ENCODE measurements at places on chromosomes 2 and 18. TPM values are rescaled to one million over a fixed set of nuclear protein-coding genes. Genes with fewer than 3 reads are reported as not detected.
A peak's percentile ranks its signal among the peaks of the same experiment; 100 is the strongest.

DNA sequence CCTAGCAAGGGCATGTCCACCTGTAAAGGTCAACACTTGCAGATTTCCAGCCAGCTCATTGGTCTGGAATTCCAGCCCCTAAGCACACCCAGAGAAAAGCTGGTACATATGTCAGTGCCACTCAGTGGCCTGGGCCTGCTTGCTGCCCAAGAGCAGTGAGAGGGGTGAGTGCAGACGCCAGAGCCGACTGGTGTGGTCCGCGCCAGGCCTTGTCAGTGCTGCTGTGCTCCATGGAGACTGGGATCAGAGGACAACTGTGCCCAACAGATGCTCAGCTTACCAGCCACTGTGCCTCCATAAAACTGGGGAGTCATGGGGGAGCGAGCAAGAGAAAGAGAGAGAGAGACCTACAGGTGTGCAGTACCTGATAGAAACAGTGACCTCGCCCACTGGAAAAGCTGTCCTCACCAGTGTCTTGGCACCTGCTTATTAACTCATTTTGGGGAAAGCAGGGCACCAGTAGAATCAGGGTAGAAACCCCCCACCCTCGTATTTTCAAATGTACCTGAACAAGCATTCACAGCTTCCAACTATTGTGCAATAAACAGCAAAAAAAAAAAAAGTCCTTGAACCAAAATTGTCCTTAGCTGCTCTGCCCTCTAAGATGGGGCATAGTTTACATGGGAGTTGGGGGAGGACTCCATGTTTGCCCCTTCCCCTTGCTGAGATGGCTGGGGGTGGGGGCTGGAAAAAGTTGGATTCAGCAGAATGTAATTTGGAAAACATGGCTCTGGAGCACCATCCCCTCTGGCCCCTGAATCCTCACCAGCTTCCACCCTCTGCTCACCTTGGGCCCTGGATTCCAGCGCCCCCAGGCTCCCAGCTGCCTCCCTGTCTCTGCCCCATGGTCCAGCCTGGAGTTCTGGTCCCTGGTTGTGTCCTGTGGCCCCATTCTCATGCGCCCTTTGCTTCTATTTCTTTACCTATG is 1.4 kb upstream of the SP140L start:
- DNase-seq = no peak

DNA sequence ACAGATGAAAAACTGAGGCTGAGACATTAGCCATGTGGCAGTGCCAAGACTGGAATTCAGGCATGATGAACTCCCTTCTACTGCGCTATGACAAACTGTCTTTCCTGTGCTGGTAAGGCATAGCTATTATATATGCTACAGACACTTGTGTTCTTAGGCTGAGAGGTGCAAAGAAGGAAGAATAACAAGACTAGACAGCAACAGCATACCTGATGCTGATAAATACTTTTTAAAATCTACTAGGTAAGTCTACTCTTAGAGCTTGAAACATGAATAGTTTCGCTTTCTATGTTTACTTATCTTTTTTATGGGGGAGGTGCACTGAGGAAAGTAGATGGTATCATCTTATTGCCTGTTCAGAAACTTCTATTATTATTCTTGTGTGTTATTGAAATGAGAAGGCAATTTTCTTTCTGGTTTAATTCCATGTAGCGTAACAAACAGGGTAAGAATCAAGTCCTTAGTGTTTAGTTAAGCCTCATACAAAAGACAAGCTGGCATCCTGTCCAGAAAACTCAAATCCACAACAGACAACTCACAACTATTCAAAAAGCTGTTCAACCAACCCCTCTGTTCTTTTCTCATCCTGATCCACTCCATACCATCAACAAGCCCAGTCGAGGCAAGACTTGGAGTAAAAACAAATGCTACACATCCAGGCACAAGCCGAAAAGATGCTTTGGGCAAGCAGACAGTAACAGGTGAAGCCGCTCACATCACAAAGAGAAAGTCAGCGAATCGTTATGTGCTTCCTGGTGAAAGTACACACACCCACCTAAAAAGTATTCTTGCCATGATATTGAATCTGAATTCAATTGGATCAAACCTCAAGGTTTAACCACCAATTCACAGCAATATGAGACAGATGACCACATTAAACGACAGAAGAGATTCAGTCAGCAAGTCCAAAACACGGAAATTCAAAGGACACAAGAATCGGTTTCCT is 1.5 kb downstream of the TTC32 start:
- DNase-seq = no peak

GRCh38 chr2:86308356-86308755 is 29.1 kb downstream of the REEP1 start:
- DNase-seq = peak; percentile 11

GRCh38 chr2:37627710-37628109 is 43.7 kb downstream of the CDC42EP3 start:
- DNase-seq = no peak

DNA sequence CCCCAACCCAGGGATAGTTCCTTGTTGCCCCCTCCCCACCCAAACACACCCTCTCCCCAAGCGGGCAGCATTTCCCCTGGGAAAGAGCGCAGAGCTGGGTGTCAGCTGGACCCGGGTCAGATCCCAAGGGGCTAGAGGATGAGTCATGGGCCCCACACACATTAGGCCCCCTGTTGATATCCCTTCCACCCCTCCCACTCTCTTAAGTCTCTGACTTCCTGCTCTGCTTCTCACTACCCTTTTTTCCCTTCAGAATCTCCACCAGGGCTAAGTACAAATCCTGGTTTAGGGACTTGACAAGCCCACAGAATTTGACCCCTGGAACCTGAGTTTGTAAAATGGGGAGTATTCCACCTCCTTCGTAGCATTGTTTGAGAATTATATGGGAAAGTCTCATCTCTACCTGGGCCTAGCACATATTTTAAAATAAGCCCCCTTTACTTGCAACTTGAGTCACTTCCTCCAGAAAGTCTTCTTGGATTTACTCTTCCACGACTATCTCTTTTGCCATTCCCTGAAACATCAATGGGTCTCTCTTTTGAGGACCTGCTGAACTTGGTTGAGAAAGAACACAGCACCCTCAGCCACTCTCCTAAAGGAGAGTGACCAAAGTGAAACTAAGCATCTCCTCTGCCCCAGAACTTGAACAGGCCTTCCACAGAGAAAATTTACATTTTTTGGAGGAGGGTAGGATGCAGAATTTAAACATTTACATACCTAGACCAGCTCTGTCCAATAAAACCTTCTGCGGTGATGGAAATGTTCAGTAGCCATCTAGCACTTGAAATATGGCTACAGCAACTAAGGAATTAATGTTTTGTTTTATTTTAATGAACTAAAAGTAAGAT is 4.7 kb downstream of the RTKN start:
- DNase-seq = no peak

GRCh38 chr2:21256006-21256405 is 132.2 kb downstream of the TDRD15 start:
- no peak for DNase-seq

ZEB2 gene
- 178 TPM for total RNA-seq

DNA sequence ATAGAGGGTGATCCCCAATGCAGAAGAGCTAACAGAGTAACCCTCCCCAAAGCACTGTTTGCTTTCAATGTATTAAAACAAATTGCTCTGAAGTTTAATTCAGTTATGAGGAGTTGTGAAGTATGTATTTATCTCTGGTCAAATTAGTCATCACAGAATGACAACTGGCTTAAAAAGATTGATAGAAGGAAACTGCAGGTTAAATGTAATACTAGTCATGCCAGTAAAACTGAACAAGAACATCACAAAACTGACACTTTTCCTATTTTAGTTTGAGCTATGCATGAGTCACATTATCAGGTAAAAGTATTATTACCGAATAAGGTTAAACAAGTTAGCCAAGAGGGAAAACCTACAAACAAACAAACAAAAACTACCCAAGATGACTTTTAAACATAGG is 99.0 kb upstream of the ACVR1C start:
- no peak for DNase-seq

TBR1 gene
- not detected for total RNA-seq

- no peak for DNase-seq
Observed at GRCh38 chr18:39681061-39681460, 2115.5 kb upstream of the CELF4 start.

DNA sequence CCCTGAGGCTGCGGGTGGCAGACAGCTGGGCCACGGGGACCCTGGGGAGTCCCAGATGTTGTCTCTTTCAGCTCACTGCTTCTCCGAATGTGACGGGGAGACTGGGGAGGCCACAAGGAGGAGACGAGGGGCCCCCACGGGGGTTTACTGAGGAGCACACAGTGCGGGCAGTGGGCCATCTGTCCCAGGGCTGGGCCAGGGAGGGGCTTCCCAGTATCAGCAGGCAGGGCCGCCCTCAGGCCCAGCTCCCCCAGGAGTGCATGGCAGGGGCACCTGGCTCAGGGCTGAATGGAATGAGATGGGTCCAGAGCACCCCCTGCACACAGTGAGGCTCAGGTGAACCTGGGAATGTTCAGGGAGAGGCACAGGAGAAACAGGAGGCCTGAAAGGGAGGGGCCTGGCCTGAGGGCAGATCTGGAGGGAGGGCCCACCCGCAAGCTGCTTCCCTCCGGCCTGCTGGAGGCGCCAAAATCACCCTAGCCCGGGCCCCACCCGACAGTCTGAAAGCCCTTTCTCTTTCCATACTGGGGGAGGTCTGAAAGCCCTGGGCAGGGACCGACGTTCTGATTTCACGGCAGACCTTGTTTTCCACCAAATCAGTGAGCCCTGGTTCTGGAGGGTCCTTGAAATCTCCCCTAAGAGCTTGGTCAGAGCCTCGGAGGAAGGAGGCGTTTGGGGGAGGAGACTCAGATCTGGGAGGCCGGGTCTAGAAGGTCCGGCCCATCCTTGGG is 35.5 kb upstream of the PTMA start:
- peak; percentile 87 for DNase-seq

GRCh38 chr2:46955764-46956163 is 40.2 kb upstream of the MCFD2 start:
- DNase-seq = no peak

DNA sequence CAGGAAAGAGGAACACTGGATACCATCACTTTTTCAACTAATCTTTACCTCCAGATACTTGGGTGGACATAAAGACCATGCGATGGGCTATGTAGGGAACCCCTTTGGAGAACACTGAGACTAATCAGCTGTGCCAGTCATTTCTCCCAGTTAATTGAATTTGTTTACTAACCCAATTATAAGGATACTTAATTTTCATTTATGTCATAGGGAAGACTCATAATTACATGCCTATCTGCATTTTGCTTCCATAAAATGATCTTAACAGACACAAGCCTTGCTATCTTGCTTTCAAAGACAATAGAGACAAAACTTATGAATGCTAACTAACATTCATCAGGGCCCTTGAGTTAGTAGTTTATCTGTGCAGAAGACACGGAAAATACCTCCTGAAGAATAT is 68.9 kb upstream of the CAVIN2 start:
- no peak for DNase-seq
